ENCODE measurements at places on chromosomes 7 and 10.
A peak's percentile ranks its signal among the peaks of the same experiment; 100 is the strongest.

- DNase-seq, result no peak
These were observed 219.5 kb downstream of the CUX1 start for GRCh38 chr7:102036958-102037357.

GRCh38 chr7:118245267-118246040, 20.9 kb downstream of the ANKRD7 start:
- no peak for DNase-seq

GRCh38 chr10:42933448-42934340, 143.2 kb upstream of the RET start:
- DNase-seq, result no peak

DNA sequence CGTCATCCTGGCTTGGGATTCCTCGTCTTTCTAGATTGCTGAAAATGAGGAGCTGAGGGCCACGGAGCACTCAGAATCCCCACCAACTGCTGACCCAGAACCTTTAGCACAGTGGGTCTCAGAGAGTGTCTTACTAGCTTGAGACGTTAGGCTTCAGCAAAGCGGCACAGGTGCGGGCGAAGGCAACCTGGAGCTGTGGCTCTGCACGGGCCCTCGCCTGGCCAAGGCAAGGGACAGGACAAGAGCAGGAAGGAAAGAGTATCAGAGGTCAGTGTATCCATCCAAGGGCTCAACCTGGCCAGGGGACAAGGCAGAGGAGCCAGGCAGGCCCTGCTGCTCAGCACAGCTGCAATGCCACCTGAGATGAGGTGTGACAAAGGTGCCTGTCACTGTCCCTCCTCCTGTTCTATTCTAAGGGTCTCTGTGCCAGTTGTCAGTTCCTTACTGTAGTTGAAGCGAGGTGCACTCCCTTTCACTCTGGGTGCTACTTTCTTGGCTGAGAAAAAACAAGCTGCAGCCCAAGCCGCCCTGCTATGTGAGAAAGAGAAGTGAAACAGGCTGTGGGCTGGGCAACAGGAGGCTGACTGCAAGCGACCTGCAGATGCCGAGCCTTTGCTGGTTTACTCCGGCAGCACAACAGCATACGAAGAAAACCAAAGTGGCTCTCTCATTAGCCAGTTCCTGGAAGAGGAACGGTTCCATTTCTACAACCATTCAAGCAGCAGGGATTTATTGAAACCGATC, 33.3 kb upstream of the KDM7A start:
- peak; percentile 22 for DNase-seq

DNA sequence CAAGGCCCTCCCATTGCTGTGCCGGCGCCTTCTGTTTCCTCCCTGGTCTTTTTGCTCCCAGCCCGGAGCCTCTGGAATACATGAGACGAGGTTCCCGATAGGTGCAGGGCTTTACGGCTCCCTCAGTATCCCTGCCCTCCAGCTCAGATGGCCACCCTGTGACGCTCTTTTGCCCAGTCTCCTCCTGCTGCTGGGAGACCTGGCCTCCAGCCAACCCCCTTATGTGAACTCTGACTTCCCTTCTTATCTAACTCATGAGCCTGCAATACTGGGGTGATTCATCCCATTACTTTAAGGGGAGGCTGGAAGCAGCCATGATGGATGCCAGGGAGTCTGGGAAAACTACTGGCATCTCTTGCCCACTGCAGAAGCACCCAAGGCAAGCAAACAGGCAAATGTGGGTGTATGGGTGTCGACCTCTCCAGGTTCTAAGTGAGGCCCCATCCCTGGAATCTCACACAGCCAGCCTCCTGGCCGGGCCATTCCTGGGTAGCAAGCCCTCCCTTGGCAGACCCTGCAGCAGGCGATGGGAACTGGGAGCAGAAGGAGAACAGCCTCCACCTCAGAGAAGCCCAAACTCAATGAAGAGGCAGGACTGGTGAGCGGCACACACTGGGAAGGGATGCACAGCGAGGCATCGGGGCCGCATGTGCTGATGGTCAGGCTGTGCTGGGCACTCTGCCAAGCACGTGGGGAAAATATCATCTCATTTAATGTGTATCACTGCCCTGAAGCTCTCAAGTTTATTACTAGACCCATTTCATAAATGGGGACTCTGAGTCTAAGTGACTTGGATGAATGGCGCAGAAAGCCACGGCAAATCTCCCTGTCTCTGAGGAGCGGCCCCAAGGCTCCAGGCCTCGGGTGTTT, 97.5 kb downstream of the FAM53B start:
- DNase-seq, result no peak

DNA sequence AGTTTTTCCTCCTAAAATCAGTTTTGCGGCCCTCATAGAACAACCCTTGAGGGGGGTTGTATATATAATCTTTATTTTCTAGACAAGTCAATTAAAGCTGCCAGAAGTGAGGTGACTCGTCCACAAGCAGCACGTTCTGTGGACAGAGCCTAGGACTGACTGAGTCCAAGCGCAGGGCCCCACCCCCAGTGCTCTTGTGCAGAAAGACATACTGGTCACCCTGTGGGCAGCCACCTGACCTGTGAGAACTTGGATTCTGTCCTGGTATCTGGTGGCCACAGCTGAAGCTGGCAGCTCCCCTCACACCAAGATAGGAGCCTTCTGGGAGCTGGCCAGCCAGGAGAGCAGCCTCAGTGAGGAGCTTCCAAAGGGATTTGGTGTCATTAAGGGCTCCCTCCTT, 89.3 kb downstream of the GRK5 start:
- DNase-seq, result no peak

DNA sequence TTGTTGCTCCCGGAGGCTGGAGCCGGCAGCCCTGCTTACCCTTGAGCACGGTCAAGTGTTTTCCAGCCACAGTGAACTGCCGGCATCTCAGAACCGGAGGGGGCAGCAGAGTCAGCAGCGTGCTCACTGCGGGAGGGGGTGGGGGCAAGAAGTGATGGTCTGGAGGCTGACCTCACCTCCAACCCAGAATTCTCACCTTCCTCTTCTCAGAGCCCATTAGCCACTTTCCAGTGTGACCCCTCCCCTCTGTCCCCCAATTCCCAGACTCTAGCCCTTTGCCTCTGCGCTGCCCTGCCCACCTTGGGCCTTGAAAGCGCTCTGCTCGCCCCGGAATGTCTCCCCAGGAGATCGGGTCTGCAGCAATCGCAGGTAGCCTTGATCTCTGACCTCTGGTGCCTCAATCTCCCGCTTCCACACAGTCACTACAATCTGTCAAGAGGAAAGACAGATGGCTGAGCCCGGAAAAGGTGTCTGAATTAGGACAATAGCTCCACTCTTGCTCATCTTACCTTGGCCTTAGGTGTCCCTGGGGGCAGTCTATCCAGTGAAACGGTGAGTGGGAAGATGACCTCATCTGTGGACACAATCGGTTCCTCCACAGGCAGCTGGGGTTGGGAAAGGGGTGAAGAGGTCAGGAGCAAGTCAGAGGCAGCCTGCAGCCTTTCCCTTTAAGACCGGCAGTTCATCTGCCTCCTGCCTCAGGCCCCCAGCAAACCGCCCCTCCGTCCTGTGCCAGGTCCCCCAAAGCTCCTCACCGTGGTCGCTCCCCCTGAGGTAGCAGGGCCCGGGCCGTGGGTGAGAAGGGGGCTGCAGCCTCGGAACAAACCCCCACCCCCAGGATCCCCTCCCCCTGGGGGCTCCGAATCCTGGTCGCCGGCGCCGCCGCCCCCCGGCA, 942 bp downstream of the TRAPPC14 start:
- DNase-seq, result no peak

DNA sequence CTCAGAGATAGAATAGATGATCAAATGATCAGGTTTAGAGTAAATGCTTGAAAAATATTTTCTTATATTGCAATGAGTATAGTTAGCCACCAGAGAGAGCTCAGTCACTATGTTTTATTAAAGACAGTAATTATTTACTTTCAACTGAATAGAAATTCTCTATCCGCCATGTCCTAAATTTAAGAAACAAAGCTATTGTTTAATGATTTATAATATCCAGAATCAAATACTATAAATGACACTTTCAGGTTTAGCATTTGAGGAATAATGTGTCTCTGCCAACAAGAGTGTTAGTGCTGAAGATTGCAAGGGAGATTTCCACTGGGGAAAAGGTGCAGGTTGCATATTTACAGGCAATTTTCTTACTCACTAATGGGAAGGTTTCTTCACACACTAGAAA, 184.7 kb downstream of the DGKB start:
- no peak for DNase-seq

DNA sequence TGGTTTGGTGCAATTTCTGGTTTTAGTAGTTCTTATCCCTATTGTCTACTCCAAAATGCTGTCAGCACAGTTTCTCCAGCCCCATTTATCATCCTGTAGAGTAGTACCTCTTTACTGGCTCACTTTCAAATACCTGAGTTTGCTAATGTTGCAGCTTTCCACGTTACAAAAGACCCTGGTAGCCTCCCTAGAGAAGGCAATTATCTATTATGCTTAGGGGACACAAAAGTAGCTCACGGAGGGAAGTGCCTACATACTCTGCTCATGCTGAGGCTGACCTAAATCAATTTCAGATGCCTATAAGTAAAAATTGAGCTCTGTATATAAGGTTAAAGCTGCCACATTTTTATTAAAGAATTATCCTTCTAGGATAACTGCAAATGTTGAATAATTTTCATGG, 603.6 kb downstream of the CNTNAP2 start:
- DNase-seq, result no peak

- DNase-seq, result no peak
These were observed 349.6 kb downstream of the TFEC start for GRCh38 chr7:115680921-115681320.

- no peak for DNase-seq
These were observed 297.0 kb upstream of the PITRM1 start for GRCh38 chr10:3469639-3470020.

- DNase-seq, result no peak
These were observed 4.2 kb downstream of the ALKBH4 start for GRCh38 chr7:102460467-102460866.

DNA sequence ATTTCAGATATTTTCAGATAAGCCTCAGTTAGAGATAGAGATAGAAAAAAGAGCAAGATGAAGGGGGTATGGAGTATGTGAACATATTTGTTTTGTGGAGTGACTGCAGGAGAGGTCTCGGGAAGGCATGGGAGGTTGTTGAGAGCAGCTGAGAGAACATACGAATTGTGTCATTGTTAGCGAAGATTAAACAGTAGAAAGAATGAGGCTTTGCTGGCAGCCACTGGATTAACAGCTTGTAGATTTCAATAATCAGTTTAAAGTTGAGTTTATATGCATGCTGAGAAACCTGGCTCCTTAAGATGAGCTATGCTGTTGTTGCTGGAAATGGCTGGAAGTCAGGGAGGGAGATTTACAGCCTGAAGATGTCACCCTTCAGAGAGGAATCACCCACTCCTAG, 100.9 kb upstream of the SORCS3 start:
- DNase-seq, result no peak

GRCh38 chr10:34885011-34885410, 69.9 kb upstream of the PARD3 start:
- no peak for DNase-seq

GRCh38 chr10:37754538-37755323, 102.7 kb downstream of the ZNF248 start:
- no peak for DNase-seq

- no peak for DNase-seq
These were observed 226.2 kb downstream of the ZMYND11 start for GRCh38 chr10:361203-362081.

- no peak for DNase-seq
These were observed 37.1 kb upstream of the BICC1 start for GRCh38 chr10:58475322-58476277.

GRCh38 chr7:18547509-18548187, 52.1 kb downstream of the HDAC9 start:
- no peak for DNase-seq

- no peak for DNase-seq
These were observed 19.4 kb downstream of the CCDC6 start for GRCh38 chr10:59887006-59887405.

DNA sequence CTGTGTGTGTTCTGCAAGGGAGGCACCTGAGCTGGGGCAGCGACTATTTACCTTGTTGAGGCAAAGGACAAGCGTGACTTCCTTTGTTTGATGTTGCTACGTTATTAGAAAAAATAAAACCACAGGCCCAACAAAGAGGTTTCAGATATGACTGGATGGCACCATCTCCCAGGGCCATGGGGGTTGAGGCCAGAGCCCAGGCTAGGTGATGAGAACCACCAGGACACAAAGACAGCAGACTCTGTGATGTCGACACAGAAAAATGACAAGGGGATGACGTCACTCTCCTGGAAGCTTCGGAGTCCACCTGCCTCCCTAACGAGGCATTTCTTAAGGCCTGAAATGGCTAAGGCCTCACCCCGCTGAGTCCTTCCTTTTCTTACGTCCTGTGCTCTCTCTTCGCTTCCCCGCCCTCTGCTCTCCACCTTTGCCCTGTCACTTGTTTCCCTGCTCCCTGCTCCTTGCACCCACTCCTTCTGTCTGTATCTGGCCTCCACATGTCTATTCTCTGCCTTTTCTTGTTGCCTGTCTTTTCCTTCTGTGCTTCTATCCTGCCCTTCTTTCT, 83.0 kb upstream of the ADRB1 start:
- DNase-seq, result no peak

DNA sequence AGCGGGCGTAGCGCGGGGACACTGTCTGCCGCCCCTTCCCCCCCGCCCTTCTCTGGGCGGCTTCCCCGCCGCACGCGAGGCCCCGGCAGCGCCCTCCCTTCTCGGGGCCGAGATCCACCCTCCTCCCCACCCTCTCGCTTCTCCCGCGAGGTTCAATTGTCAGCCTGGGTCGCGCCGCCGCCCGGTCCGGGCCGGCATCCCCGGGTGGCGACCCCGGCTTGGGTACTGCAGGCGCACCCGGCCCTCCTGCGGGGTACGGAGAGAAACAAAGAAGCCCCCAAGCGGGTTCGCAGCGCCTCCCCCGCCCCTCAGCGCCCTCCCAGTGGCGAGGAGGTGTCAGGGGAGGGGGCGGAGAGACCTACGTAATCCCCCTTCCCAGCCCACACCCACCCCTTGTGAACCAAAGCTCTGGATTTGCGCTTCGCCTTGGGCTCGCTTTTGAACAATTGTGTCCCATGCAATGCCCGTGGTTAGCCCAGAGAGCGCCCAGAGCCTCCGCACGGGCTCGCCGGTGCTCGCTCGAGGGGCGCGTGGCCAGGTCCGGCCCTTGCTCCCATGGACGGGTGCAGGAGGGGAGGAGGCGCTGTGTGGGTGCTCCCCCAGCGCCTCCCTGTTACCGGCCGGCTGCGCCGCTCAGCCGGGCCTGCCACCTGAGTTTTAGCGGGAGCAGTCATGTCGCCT, 634 bp downstream of the HECW1 start:
- no peak for DNase-seq

GRCh38 chr10:12208460-12208859, 12.5 kb downstream of the CDC123 start:
- no peak for DNase-seq

All from esophagus squamous epithelium (tissue), 5 donors.